ENCODE measurements at places on chromosomes 4 and X. TPM values are rescaled to one million over a fixed set of nuclear protein-coding genes. Genes with fewer than 3 reads are reported as not detected.
A peak's percentile ranks its signal among the peaks of the same experiment; 100 is the strongest.

DNA sequence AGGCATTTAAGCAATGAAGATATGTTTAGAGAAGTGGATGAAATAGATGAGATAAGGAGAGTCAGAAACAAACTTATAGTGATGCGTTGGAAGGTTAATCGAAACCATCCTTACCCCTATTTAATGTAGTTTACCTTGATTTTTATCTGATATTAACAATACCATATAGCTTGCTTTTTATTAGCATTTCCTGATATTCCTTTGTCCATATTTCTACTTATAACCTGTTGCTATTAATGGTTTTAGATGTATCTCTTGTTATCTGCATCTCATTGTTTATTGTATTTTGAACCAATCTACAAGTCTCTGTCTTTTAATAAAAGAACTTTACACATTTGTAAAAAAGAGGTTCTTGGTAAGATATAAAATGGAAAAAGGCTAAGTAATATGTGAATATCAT, 1.6 kb downstream of the TCEAL9 start:
- no peak overlapping the region for H3K4me3 ChIP-seq
- H3K36me3 ChIP-seq, result no peaks in the 10 kb centered on the region
- no peaks in the 10 kb centered on the region for H3K4me1 ChIP-seq
- no peak overlapping the region for H3K27ac ChIP-seq
- H3K27me3 ChIP-seq, result peaks cover 15% of the 10 kb centered on the region
- no peak for DNase-seq

The DGKK gene
- 0.03 TPM for total RNA-seq

The FAM184B gene
- total RNA-seq, result 0.18 TPM

The C1QTNF7 gene
- total RNA-seq, result 10.5 TPM

- no peak for DNase-seq
- H3K4me1 ChIP-seq, result no peaks in the 10 kb centered on the region
- H3K27me3 ChIP-seq, result no peaks in the 10 kb centered on the region
- H3K4me3 ChIP-seq, result no peak overlapping the region
- H3K36me3 ChIP-seq, result peaks cover 2% of the 10 kb centered on the region
- no peak overlapping the region for H3K27ac ChIP-seq
Measured at GRCh38 chr4:150683775-150684350, 101.9 kb downstream of the MAB21L2 start.

The MAGEA12 gene
- total RNA-seq, result not detected

- DNase-seq, result no peak
- H3K27ac ChIP-seq, result no peak overlapping the region
- no peak overlapping the region for H3K4me3 ChIP-seq
- H3K36me3 ChIP-seq, result no peaks in the 10 kb centered on the region
- no peaks in the 10 kb centered on the region for H3K4me1 ChIP-seq
- H3K27me3 ChIP-seq, result peaks cover 8% of the 10 kb centered on the region
Measured at GRCh38 chrX:52504551-52504950, 8.9 kb downstream of the XAGE1A start.

GRCh38 chrX:16868920-16869319, 1.2 kb downstream of the RBBP7 start:
- H3K4me3 ChIP-seq, result peak overlapping the region; percentile 64
- no peaks in the 10 kb centered on the region for H3K36me3 ChIP-seq
- peaks cover 3% of the 10 kb centered on the region for H3K4me1 ChIP-seq
- no peak overlapping the region for H3K27ac ChIP-seq

The EDA2R gene
- 0.23 TPM for total RNA-seq

DNA sequence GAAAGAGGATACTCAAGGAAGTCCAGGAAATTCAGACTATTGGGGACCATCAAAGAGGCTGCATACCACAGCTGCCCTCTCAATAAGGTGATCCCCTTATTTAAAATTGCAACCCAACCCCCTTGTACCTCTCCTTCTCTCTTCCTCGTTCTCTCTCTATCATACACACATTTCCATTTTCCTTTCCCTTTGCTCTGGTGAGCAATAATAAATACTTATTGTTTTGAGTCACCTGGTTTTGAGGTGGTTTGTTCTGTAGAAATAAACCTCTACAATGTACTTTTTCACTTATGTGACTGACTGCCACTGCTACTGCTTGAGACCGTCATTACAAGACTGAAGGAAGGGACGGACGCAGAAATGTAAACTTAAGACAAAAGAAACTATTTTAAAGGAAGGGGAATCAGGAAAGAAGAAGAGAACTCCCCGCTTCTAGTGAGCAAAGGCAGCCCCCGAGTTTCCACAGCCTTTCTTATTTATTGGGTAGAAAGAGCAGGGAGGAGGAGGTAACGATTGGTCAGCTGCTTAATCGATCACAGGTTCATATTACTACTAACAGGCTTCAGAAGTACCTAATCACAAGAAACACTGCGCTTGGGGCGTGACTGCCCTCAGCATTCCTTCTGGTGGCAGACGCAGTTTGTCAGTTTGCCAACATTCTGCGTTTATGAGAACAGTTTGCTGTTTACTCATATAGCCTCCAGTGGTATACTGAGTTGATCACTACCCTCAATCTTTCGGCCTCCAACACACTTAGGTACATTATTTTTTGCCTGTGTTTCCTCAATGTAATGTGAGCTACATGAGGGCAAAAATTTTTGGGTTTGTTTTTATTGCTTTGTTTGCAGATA, 16.9 kb upstream of the TMEM165 start:
- no peak for DNase-seq
- no peaks in the 10 kb centered on the region for H3K4me1 ChIP-seq
- H3K4me3 ChIP-seq, result no peak overlapping the region
- H3K36me3 ChIP-seq, result no peaks in the 10 kb centered on the region
- H3K27me3 ChIP-seq, result no peaks in the 10 kb centered on the region
- no peak overlapping the region for H3K27ac ChIP-seq

The SORBS2 gene
- total RNA-seq, result 38.4 TPM

The BEX2 gene
- total RNA-seq, result 22.0 TPM

The SLITRK4 gene
- total RNA-seq, result 0.71 TPM

The FGFR3 gene
- 99.3 TPM for total RNA-seq

- H3K4me1 ChIP-seq, result no peaks in the 10 kb centered on the region
- H3K36me3 ChIP-seq, result no peaks in the 10 kb centered on the region
- DNase-seq, result peak; percentile 47
- H3K4me3 ChIP-seq, result no peak within 1 kb of the TSS
Measured at GRCh38 chr4:5893004-5893580, at the start of gene CRMP1. Gene CRMP1, minus strand, starts transcription at chr4:5893086. Its CDS starts 117 bp downstream, at chr4:5892969.

- H3K27me3 ChIP-seq, result no peaks in the 10 kb centered on the region
- no peak overlapping the region for H3K27ac ChIP-seq
- no peak for DNase-seq
- peaks cover 30% of the 10 kb centered on the region for H3K36me3 ChIP-seq
- H3K4me1 ChIP-seq, result peaks cover 4% of the 10 kb centered on the region
Measured at GRCh38 chr4:10091531-10092181, 24.9 kb downstream of the WDR1 start.

The GLOD5 gene
- total RNA-seq, result 1.6 TPM
